ENCODE measurements at places on chromosomes 4 and X.

DNA sequence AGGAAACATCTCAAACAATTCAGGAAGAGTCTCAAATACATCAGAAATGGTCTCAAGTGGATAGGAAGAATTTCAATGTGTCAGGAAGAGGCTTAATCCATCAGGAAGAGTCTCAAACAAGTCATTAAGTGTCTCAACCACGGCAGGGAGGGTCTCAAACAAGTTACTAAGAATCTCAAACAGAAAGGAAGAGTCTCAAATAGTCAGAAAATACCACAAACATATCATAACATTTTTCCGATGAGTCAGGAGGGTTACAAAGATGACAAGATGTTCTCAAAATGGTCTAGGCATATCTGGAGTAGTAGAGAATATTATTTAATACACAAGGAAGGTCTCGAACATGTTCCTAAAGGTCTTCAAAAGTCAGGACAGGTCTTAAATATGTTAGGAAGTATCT lies 109.3 kb upstream of the USP9X start:
- H3K27me3 ChIP-seq: peaks cover 28% of the 10 kb centered on the region
- no peak for DNase-seq
- H3K4me3 ChIP-seq: no peak overlapping the region
- H3K4me1 ChIP-seq: peaks cover 1% of the 10 kb centered on the region

- H3K4me1 ChIP-seq: no peaks in the 10 kb centered on the region
- no peak overlapping the region for H3K27ac ChIP-seq
These were observed 795.2 kb downstream of the PCDH18 start for GRCh38 chr4:136737066-136737465.

DNA sequence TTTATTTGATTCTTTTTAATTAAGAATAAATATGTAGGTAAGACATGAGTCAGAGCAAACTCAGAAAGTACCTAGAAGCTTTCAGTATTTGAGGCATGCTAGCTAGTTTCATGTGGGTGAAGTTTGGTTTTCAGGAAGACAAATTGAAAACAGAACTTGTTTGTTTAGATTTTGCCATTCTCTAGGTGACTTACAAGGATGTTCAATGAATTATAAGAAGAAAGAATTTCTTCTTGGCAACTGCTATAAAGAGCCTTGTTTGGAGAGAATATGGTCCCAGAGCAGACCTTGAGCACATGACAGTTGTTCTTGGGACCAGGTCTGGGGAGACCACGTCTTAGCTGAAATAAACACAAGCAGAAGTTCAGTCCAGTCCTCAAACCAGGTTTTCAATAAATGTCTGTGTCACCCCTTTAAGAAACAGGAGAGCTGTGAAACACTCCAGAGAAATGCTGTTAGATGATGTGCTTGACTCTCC lies 38.0 kb upstream of the IL21 start:
- no peak overlapping the region for H3K27ac ChIP-seq
- no peaks in the 10 kb centered on the region for H3K4me1 ChIP-seq
- peaks cover 8% of the 10 kb centered on the region for H3K27me3 ChIP-seq
- no peak overlapping the region for H3K4me3 ChIP-seq
- DNase-seq: no peak

- DNase-seq: no peak
- no peaks in the 10 kb centered on the region for H3K27me3 ChIP-seq
- no peaks in the 10 kb centered on the region for H3K4me1 ChIP-seq
- no peak overlapping the region for H3K4me3 ChIP-seq
These were observed 10.6 kb upstream of the INTS6L start for GRCh38 chrX:135509885-135510284.

- H3K4me3 ChIP-seq: no peak overlapping the region
- no peak for DNase-seq
- no peaks in the 10 kb centered on the region for H3K27me3 ChIP-seq
These were observed 8.6 kb upstream of the VCX2 start for GRCh38 chrX:8179656-8180055.

DNA sequence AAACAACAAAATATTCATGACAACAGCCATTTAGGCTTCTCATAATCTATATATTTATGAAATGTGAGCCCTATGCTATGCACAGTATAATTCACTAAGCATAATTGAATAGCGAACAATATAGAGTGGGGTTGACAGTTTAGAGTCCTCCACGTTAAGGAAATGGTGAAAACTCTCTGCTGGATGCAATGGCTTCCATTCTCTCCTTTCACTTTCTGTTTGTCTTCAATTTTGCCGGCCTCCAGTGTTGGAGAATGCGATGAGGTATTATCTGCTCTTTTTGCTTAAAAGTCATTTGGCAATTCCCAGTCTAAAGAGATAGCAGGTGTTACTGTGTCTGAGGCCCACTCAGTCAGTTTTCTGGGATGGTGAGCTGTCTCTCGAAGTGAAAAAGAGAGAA lies 52.1 kb downstream of the NPY5R start:
- H3K27me3 ChIP-seq: peaks cover 7% of the 10 kb centered on the region
- no peak overlapping the region for H3K4me3 ChIP-seq
- H3K4me1 ChIP-seq: no peaks in the 10 kb centered on the region
- no peak for DNase-seq

- DNase-seq: no peak
- H3K27me3 ChIP-seq: peaks cover 15% of the 10 kb centered on the region
- H3K27ac ChIP-seq: no peak overlapping the region
These were observed 104.3 kb downstream of the CORIN start for GRCh38 chr4:47733302-47734175.

GRCh38 chr4:97027728-97028410 lies 1115.4 kb downstream of the STPG2 start:
- H3K36me3 ChIP-seq: no peaks in the 10 kb centered on the region
- no peak for DNase-seq
- no peak overlapping the region for H3K27ac ChIP-seq
- H3K4me3 ChIP-seq: no peak overlapping the region

DNA sequence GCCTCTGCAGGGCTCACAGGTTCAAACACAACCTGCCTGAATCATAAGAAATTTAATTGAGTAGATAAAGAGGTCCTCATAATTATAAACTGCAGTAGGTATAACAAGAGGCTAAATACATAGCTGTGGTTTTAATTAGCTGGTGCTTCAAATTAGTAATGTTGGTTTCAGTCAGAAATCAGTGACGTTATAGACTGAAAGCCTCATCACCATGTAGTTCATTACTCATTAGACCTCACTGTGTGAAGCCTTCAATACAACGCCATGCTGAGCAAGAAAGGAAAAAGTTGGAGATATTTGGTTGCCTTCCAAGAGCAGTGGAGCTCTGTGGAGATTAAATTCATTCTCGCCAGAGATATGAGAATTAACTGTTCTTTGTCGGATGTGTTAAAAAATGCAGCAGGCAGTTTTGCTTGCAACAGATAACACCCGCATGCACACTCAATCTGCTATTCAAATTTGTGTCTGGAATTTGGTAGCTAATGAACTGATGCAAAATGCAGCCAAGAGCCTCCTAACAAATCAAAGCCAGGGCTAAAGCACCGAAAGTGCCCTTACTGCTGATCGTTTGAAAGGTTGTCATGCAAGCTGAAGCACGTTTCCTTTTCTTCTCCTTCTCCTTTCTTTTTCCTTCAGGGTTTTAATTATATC lies 148.9 kb downstream of the AFF2 start:
- no peaks in the 10 kb centered on the region for H3K36me3 ChIP-seq
- no peaks in the 10 kb centered on the region for H3K27me3 ChIP-seq
- DNase-seq: no peak
- no peak overlapping the region for H3K4me3 ChIP-seq
- H3K4me1 ChIP-seq: no peaks in the 10 kb centered on the region

GRCh38 chrX:13939741-13940597 lies 89.7 kb downstream of the GEMIN8 start:
- no peak for DNase-seq
- H3K36me3 ChIP-seq: no peaks in the 10 kb centered on the region
- H3K27me3 ChIP-seq: no peaks in the 10 kb centered on the region

DNA sequence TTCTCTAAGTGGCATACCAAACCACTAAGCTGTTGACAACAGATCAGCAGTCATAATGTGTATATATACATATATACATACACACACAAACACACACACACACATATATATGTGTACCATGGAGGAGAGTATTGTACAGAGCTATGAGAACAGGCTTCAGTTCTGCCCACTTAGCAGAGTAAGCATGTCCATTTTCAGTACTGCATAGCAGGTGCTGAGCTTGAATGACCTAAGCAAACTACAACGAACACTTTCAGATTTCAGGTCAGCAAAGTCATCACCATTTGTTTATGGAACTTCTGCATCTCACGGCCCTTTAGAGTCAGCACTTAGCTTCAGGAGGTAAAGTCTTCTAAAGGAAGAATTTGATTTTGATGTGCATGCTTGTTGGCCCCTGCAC lies 735.8 kb upstream of the ATOH1 start:
- no peak overlapping the region for H3K27ac ChIP-seq
- no peaks in the 10 kb centered on the region for H3K27me3 ChIP-seq
- no peaks in the 10 kb centered on the region for H3K4me1 ChIP-seq
- H3K4me3 ChIP-seq: no peak overlapping the region
- no peak for DNase-seq

GRCh38 chrX:42248226-42248625 lies 324.9 kb upstream of the CASK start:
- no peak for DNase-seq
- no peak overlapping the region for H3K4me3 ChIP-seq
- peaks cover 20% of the 10 kb centered on the region for H3K27me3 ChIP-seq
- H3K36me3 ChIP-seq: no peaks in the 10 kb centered on the region
- no peak overlapping the region for H3K27ac ChIP-seq
- no peaks in the 10 kb centered on the region for H3K4me1 ChIP-seq

DNA sequence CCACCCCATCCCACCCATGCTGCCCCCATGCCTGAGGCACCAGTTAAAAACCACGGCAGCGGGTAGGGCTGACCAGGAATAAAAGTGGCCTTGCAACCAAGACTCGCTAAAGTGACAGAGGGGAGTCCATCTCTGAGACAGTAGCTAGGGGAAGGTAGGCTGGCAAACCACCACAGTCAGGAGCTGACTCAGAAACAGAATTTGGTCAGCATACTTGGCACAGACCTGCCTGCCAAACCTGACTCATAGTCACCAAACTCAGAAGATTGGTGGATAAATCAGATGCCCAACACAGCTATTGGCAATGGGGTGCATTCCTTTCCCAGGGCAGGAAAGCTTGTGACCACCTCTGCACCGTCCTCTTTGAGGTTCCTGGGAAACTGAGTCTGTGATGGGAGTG lies 193.8 kb downstream of the BCOR start:
- DNase-seq: no peak
- H3K4me1 ChIP-seq: peaks cover 10% of the 10 kb centered on the region
- peaks cover 22% of the 10 kb centered on the region for H3K27me3 ChIP-seq
- H3K27ac ChIP-seq: no peak overlapping the region
- no peak overlapping the region for H3K4me3 ChIP-seq

- no peaks in the 10 kb centered on the region for H3K4me1 ChIP-seq
- DNase-seq: no peak
- H3K36me3 ChIP-seq: peaks cover 13% of the 10 kb centered on the region
- no peaks in the 10 kb centered on the region for H3K27me3 ChIP-seq
These were observed 66.0 kb downstream of the CPEB2 start for GRCh38 chr4:15068298-15068697.

GRCh38 chr4:187118602-187119120 lies 395.0 kb upstream of the FAT1 start:
- no peak for DNase-seq
- no peaks in the 10 kb centered on the region for H3K36me3 ChIP-seq
- no peaks in the 10 kb centered on the region for H3K27me3 ChIP-seq
- H3K27ac ChIP-seq: no peak overlapping the region
- H3K4me1 ChIP-seq: no peaks in the 10 kb centered on the region
- no peak overlapping the region for H3K4me3 ChIP-seq

DNA sequence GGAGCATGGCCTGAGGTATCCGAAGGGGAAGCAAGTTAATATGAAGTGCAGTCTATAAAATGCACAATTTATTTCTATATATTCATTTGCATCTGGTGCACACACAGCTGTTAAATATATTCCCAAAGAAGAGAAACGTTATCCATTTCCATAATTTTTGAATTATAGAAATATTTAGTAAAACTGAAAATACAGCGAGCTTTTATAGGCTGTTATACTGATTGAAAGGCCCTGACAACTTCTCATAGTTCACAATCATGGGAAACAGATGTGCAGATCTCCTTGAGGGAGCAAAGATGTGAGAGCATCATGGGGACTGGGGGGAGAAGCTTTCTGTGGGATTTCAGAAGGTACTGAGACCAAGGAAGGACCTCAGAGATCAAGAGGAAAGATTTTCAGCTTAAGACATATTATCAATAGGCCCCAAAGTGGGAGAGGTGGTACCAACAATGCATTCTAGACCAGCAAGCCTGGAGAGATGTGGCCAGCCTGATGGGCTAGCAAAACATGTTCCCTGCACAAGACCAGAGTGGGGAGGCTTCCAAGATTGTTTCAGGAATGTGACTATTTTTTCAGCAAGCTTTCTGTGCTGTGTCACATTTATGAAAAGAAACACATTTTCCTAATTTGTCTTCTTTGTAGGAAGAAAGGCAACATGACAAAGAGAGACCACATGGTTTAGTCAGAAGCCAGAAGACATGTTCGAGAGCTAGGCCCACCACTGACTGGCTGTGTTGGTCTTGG lies 256.0 kb upstream of the SFRP2 start:
- no peaks in the 10 kb centered on the region for H3K4me1 ChIP-seq
- no peak overlapping the region for H3K27ac ChIP-seq
- H3K27me3 ChIP-seq: peaks cover 20% of the 10 kb centered on the region
- no peak overlapping the region for H3K4me3 ChIP-seq

- peaks cover 2% of the 10 kb centered on the region for H3K4me1 ChIP-seq
- peaks cover 33% of the 10 kb centered on the region for H3K27me3 ChIP-seq
- H3K27ac ChIP-seq: no peak overlapping the region
- H3K36me3 ChIP-seq: no peaks in the 10 kb centered on the region
- no peak overlapping the region for H3K4me3 ChIP-seq
These were observed 12.8 kb downstream of the PJA1 start for GRCh38 chrX:69152417-69152841.

- H3K27me3 ChIP-seq: peaks cover 39% of the 10 kb centered on the region
- DNase-seq: no peak
- H3K4me1 ChIP-seq: peaks cover 9% of the 10 kb centered on the region
- H3K4me3 ChIP-seq: peak overlapping the region; percentile 76
- H3K36me3 ChIP-seq: no peaks in the 10 kb centered on the region
These were observed 3.3 kb downstream of the NLGN4X start for GRCh38 chrX:6225288-6225910.

- no peak overlapping the region for H3K4me3 ChIP-seq
- H3K36me3 ChIP-seq: no peaks in the 10 kb centered on the region
- no peaks in the 10 kb centered on the region for H3K4me1 ChIP-seq
- no peak overlapping the region for H3K27ac ChIP-seq
These were observed 54.1 kb downstream of the SRPX start for GRCh38 chrX:38166478-38167083.

DNA sequence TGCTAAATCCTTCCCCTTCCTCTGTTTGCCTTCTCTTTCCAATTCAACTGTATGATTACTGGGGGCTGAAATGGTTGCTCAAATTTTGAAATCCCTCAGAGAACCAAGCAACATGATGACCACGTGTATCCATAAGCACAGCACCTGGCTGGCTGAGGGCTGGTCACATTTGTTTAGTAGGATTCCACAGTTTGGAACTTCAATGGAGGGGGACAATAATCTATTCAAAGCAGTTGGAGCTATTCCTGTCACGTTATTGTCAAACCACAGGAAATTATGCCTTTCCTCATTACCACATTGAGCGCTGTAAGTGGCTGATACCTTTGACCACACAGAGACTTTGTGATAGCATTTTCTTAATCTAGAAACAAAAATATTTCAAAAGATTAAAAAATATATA lies 7.0 kb downstream of the TMSB4X start:
- no peak overlapping the region for H3K4me3 ChIP-seq
- H3K27ac ChIP-seq: no peak overlapping the region
- no peak for DNase-seq

- no peaks in the 10 kb centered on the region for H3K36me3 ChIP-seq
- no peak overlapping the region for H3K27ac ChIP-seq
- H3K4me1 ChIP-seq: no peaks in the 10 kb centered on the region
- no peak overlapping the region for H3K4me3 ChIP-seq
- no peak for DNase-seq
These were observed 95.2 kb downstream of the SYNPO2 start for GRCh38 chr4:118983831-118984230.

All from stimulated activated naive B cell treated with anti-CD40 and anti-IgM and Interleukin-4, amounts not matched to agents 10 μg/mL and 1 μg/mL and 100 μg/mL, for 72 hours (primary cell).